ENCODE measurements at places on chromosomes 5 and 9.

GRCh38 chr9:109117856-109118807, 1.6 kb downstream of the TMEM245 start:
- no peak for DNase-seq

DNA sequence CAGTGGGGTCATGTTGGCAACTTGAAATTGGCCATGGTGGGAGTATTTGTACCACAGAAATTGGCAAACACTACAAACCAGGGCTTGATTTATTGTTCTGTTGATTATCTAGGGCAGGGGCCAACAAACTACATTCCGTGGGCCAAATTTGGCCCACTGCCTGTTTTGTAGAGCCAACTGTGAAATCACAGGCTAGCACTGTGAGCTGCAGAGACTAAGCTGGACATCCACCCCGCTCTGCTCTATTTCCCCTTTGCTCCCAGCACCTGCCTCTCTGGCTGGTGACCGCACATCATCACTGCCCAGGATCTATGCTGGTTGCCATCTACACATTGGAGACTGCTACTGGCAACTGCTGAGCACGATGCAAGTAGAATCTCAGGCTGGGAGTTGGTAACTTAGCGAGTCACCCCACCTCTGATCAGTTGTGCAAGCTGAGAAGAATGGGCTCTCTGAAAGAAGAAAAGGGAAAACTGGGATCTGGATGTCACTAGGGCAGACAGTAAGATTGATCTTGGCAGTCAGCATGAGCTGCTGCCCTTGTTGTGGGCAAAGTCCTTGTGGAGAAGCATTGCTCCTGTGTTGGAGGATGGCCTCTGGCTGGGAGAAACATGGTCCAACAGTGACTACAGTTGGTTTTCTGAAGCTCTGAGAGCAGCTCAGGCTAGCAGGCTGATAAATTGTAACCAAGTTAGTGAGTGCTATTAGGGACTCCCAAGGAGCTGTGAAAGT, 144.7 kb upstream of the RAD23B start:
- no peak for DNase-seq

- no peak for DNase-seq
Measured at GRCh38 chr9:123893115-123893514, 36.8 kb downstream of the DENND1A start.

- no peak for DNase-seq
Measured at GRCh38 chr9:20307621-20308020, 314.7 kb downstream of the MLLT3 start.

DNA sequence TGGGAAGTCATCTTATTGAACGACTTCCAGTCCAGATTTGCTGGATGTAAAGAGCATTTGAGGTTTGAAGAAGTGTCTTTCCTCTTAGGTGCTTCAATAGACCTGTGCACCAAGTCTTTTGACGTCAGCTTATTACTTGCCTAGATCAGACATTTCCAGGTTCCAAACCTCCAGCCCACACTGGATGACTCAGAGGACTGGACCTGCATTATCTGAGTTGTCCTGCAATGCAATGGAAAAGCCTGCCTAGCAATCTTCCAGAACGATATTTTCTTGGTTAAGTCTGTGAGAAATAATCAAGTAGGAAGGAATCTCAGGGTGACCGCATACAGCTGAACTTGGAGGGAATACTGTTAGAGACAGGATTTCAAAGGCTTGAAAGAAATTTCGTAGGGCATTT, 147.2 kb upstream of the MOCS2 start:
- no peak for DNase-seq

DNA sequence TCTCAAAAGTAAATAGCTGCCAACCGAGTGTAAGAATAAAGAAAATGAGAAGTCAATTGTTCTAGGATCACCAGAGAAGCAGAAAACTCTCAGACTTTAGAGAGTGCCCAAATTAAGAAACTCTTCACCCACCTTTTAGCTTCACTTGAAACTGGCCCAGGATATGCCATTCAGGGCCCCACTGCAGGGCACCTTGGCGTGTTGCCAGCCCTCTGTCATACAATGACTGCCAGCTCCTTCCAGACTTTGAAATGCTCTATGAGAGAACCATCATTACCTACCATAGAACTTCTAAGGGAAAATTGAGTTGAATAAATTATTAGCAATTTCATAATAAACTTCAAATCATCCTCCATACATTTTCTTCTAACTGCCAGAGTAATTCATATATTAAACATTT, 240.5 kb downstream of the CETN3 start:
- no peak for DNase-seq

- no peak for DNase-seq
Measured at GRCh38 chr9:91489361-91489899, 65.8 kb upstream of the NFIL3 start.

- DNase-seq: no peak
Measured at GRCh38 chr5:151015974-151016587, 4.3 kb upstream of the GPX3 start.

- no peak for DNase-seq
Measured at GRCh38 chr5:119340597-119341218, 15.1 kb upstream of the TNFAIP8 start.

DNA sequence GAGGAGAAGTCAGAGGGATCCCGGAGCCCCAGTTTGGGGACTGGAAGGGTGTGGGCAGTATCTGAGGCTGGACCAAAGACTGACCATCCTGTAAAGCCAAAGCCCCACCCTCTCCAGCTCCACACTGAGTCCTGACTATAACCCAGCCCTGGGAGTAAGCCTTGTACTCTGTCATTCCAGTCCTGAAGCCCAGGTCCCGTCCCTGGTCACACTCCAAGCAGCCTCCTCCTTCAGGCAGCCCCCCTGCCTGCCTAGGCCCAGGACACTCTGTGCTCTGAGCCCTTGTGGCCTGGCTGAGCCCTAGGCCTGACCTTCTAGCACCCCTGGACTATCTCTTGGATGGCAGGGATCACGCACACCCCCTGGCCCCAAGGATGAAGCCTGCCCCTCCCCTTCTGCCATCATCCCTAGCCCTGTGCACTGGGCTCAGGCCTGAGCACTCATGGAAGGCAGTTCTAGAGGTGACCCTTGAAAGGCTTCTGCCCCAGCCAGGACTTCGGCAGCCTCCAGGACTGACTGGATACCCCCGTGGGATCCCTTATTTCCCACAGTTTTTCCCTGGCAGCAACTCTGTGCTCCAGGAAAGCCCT, 28.0 kb upstream of the ENHO start:
- no peak for DNase-seq

- DNase-seq: peak; percentile 43
Measured at GRCh38 chr5:111530298-111530740, 18.0 kb upstream of the STARD4 start.

DNA sequence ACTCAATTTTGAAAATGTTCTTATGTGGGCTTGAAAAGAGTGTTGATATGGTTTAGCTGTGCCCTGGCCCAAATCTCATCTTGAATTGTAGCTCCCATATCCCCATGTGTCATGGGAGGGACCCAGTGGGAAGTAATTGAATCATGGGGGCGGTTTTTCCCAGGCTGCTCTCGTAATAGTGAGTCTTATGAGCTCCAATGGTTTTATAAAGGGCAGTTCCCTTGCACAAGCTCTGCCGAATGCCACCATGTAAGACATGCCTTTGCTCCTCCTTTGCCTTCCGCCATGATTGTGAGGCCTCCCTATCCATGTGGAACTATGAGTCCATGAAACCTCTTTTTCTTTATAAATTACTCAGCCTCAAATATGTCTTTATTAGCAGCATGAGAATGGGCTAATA, 71.0 kb downstream of the USP20 start:
- DNase-seq: no peak

DNA sequence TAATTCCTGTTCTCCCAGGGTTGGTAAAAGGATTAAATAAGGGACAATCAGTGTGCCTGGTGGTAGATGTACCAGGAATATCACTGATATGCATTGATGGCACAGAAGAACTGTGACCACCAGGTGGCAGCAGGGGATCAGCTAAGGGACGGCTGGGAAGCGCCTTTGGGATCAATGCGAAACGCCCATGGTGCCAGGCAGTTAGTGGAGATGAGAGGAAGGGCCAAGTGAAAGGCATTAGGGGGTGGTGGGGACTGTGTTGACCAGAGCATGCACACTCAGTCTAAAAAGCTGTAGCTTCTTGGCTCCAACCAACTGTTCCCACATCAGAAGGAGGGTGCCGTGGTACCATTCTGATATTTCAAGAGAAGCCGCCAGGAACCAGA, 55.6 kb downstream of the ARHGEF37 start:
- peak; percentile 24 for DNase-seq

GRCh38 chr9:20553558-20554149, 68.6 kb downstream of the MLLT3 start:
- DNase-seq: no peak

DNA sequence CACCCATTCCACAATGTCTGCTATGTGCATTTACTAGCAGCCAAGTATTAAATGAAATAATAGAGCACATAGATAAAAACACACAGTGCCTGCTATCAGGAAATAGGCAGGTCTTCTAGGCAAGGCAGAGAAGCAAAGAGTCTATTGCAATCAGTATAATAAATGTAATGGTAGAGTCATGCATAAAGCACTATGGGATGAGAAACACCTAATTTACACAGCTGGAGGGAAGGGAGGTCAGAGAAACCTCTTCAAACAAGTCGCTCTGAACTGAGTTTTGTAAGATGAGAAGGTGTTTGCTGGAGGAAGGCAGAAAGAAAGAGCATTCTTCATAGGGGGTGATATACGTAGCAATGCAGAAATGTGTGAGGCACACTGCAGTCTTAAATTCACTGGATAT, 341.0 kb upstream of the DMAC1 start:
- DNase-seq: no peak

DNA sequence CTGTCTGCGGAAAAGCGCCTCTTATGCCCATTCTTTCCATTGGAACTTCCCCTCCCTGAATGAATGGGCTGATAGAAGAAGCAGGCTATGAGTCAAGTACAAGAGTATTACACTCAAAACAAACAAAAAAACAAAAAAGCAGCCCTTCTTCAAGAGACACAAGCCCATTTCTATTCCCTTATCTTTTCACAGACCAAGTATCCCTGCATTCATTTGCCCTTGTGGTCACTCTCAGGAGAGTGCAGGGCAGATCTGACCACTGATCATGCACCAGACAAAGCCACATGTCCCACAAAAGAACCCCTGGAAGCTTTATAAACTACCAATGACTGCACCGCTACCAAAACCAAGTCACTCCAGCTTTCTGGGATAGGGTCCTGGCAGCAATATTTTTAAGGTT, 262.5 kb upstream of the TAS2R1 start:
- no peak for DNase-seq

DNA sequence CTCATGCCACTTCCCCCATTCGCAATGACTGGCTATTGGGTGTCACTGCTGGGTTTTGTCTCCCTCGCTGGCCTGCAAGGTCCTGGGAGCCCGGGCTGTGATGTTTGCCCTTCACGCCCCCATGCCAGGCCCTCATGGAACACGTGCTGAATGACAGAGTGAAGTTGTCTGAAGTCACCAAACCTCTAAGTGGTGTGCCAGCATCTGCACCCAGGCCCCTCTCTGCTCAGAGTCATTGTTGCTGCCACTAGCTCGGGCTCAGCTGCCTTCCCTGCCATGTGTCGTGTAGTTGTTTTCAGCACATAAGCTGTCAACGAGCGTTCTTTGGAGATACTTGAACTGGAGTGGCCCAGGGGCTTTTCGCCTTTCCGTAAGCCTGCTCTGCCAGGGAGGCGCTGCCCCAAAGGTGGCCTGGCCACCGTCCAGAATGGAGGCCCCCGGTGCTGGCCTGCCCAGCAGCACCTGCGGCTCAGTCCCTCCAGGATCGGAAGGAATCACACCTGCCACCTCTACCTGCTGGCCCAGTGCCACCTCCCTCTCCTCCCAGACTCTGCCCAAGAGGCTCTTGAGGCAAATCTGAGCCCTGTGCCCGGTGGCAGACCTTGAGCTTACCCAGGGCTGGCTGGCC, 250.1 kb downstream of the PBX3 start:
- DNase-seq: no peak

DNA sequence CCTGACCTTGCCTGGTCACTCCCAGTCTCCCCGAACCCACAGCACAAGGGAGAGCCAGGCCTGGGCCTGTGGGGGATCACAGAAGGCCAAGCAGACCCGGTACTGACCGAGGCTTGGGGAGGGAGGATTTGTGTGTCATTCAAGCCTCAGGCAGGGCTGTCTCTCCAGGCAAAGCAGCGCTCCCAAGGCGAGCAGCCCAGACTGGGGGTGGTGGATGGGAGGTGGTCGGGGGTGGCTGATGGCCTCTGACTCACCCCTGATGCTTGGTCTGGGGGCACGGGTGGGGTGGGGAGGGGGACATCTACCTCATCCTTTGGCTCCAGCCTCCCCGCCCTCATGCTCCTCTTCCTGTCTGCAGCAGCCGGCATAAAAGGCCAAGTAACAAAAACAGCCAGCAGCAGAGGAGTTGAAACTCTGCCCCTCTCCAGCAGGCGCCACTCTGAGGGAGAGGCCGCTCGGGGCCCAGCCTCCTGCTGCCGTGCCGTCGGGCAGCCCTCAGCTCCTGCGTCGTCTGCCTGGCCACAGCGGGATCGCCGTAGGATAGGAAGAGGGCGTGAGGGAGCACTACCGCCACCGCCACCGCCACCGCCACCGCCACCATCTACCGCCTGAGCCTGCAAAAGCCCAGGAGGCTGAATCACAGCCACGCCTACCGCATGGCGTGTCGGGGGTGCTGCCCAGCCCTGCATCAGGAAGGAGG, 166.0 kb downstream of the OLFM1 start:
- no peak for DNase-seq

DNA sequence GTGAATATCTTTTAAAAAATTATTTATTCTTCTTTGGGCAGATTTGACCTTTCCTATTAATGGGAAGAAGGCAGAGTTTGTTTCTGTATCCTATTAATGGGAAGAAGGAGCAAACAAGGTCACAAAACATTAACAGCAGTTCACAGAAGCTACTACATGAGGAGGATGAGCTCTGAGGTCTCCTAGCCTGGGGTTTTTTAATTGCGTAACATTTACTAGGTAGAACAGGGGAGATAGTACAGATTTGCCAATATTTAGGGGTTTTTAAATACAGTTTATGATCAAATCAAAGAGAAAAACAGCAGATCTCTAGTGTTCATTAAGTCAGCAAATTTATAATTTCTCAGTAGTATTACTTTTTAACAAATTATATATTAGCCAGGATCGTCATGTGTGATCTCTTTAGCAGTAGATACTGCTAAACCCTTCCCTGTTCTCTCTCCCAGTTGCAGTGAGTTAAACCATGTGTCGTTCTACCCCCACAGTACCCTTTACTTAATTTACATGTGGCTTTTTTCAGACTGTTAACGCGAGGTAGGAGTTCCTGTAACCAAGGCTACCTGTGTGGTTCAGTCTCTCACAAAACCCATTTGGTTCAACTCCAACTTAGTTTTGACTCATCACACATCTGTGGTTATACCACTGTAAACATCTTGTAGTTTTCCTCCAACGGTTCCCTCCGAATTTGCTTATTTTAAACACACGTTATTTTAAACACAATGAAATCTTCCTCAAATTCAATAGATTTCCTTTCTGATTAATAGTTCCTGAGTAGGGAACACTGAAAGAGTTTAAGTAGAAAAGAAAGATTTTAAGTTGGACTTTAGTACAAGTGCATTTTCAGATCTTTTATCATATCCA, 13.3 kb downstream of the SLC25A46 start:
- no peak for DNase-seq

DNA sequence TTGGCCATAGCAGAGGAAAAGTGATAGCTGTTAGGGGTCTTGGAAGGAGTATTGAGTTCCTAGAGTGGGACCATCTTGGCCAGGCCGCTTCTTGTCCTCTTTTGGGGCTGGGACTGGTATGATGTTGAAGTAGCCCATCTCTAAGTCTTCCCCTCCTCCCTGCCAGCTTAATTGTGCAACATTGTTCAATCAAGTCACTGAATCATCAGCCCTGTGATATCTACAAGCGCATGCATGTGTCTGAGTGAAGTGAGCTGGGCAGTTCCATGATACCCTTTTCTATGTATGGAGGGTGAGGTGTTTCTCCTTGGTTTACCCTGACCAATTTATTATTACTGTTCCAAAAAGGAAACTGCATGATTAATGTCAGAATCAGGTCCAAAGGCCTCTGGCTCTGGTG, 112.2 kb downstream of the C9orf152 start:
- no peak for DNase-seq

- no peak for DNase-seq
Measured at GRCh38 chr9:96884443-96884842, 30.1 kb upstream of the ZNF782 start.

Data from bone marrow (tissue), 2 donors.